ENCODE measurements at places on chromosomes 11 and 22.
A peak's percentile ranks its signal among the peaks of the same experiment; 100 is the strongest.

GRCh38 chr11:47360341-47360740 lies 7.8 kb upstream of the MYBPC3 start:
- no peak for DNase-seq

- DNase-seq = no peak
Observed at GRCh38 chr22:47351836-47352579, 589.6 kb downstream of the TBC1D22A start.

DNA sequence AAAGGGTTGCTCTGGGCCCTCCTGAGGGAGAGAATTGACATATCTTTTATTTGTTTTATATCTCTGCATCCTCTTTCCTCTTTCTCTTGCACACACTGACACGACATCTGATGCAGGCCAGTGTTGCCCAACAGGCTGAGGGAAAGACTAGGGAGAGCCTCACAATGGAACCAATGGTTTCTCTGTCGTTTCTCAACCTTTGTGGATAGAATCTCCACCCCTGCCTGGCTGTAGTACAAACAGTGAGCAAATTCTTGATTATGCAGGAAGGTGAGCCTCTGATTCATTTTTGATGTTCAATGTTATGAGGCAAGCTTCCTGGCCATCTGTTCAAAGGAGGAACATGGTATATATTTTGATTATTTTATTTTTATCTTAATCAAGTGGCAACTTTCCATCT lies 49.8 kb upstream of the PLET1 start:
- DNase-seq = no peak

- DNase-seq = no peak
Observed at GRCh38 chr11:91820709-91821108, 403.9 kb upstream of the FAT3 start.

DNA sequence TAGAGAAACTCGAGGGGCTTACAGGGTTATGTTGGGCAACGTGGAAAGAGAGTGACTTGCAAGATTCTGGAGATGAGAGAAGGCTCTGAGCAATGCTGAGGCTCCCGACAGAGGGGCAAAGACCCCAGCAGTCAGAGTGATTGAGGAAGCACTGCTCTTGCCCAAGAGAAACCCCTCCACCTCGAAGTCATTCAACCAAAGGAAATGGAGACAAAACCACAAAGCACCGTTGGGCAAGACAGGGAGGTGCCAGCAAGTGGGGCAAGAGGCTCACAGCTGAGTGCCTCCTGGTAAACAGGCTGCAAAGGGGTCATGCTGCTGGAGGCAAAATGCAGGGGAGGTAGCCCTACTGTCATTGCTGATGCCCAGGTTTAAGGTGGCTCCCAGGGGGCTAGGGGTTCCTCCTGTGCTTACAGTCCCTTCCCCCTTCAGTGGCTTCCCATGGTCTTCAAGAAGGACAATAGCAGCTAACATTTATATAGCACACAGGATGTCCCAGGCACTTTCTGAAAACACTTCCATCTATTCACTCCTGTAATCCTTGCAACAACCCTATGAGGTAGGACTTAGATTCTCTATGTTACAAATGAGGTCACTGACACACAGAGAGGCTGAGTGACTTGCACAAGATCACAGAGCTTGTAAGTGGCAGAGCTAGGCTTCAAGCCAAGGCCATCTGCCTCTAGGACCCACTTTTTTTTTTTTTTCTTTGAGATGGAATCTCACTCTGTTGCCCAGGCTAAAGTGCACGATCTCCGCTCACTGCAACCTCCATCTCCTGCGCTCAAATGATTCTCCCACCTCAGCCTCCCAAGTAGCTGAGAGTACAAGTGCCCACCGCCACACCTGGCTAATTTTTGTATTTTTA lies 18.1 kb upstream of the MYH9 start:
- peak; percentile 94 for DNase-seq

DNA sequence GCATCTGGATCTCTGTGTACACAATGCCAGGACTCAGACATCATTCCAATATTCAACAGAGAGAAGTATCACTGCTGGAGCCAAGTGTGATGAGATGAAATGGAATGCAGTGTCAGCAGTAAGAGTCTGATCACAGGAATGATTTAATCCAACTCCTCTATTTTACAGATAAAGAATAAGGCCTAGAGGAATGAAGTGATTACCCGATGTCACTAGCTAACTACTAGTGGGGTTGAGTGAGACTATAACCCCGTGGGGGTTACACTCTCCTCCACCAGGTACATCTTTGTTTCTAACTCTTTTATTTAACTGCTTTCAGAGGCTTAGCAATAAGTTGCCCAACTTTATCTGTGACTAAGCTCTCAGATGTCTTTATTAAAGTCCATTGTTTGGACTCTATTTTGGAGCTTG lies 94.2 kb upstream of the FAT3 start:
- no peak for DNase-seq

GRCh38 chr22:40367342-40367741 lies 3.1 kb upstream of the SGSM3 start:
- no peak for DNase-seq

DNA sequence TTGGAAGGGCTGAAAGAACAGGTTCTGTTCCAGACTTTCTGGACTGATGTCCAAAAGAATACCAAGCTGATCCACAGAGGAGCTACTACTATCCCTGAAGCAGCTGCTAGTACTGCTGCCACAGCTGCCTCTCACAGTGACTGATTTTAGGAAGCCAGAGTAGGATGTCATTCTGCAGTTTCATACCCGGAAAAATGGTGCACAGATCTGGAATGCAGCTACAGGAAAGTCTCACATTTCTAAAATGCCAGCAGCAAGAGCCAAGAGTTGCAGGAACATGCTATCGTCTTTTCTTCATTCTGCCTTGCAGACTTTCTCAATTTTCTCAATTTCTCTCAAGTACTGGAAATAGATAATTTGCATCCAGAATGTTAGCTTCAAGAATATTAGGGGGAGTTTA lies 19.4 kb upstream of the CCDC179 start:
- no peak for DNase-seq

- no peak for DNase-seq
Observed at GRCh38 chr11:59669611-59670009, 773 bp upstream of the PATL1 start.

DNA sequence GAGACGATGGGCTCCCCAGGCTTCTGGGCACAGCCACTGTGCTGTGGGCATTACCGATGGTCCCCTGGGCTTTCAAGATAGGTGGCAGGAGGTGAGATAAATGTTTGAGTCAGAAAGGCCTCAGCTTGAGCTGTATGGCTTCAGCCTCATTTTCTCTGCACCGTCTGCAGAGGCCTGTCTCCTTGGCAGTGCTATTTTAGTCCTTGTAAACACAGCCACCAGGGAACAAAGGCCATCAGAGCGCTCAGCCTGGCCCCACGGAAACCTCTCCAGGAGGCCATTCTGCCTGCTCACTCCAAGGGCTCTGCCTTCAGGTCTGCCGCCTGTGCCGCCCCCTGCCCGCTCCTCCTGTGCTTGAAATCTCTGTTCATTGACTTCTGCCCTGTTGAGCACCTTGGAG lies 1424.9 kb downstream of the TBC1D22A start:
- DNase-seq = no peak

- peak; percentile 55 for DNase-seq
Observed at GRCh38 chr11:13238879-13239514, 38.6 kb upstream of the BMAL1 start.

DNA sequence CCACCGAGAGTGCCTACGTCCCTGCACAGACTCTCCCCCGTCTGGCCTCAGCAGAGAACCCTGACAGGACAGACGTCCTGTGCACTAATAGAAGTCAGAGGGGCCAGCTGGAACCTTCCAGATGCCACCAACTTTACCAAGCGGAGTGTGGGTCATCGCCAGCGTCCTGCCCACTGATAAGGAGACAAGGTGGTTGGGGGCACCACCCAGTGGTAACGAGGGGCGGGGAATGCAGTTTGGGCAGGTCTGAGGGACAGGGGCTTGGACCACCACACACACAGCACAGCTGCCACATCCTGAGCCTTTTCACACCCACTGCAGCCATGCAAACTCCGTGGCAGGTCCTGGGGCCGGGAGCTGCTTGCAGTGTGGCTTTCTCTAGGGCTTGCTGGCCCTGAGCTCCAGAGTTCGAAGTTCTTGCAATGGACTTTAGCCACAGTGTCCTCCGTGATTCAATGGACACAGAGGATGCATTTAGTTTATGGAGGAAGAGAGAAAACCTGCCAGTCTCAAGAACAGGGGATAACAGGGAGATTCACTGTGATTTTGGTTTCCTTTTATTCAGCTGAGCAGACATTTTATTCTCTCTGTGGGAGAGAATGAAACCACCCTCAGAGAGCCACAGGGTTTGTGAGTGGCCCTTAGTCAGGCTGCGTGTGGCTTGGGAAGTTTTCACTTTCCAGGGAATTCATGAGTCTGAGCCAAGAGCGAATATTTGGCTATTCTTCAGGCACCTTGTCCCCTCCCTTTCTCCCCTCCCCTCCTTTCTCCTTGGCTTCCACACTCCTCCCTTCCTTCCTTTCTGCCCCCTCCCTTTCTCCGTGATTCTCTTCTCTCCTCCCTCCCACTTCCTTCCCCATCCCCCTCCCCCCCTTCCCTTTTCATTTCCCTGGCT lies 13.1 kb downstream of the MRGPRG start:
- no peak for DNase-seq

DNA sequence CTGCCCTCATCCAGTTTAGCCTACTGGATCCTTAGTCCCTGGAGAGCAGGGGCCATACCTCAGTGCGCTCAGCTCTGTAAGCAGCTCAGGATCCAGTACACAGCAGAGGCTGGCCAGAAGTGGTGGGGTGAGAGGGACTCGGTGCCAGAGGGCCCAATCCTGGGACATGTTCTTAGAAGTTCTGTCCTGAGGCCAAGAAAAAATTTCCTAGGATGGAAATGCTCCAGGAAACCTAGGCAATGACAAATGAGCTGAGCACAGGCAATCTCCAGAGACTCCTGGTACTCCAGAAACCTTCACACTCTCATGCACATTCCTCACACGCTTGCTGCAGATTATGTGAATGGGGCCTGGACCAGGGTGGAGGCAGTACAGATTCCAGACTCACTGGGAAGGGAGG lies 89.6 kb downstream of the SERGEF start:
- DNase-seq = no peak

DNA sequence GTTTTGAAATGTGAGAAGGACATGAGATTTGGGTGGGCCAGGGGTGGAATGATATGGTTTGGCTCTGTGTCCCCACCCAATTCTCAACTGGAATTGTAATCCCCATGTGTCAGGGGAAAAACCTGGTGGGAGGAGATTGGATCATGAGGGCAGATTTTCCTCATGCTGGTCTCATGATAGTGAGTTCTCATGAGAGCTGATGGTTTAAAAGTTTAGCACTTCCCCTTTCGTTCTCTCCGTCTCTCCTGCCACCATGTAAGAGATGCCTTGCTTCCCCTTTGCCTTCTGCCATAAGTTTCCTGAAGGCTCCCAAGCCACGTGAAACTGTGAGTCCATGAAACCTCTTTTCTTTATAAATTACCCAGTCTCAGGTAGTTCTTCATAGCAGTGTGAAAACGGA lies 113.5 kb downstream of the FCHSD2 start:
- peak; percentile 84 for DNase-seq

DNA sequence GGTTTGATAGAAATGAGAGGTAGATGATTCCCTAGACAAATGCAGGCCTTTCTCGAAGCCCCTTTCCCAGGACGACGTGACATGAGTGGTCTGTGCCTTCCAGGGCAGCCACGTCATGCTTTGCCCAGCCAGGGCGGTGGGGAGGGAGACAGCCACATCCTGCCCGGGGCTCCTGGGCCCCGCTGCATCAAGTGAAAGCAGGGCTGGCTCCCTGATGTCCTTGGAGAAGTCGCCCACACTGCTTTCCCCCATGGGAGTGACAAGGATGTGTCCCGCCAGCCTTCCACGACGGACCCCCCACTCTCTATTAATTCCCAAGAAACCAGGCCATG lies 13.2 kb downstream of the PPARA start:
- DNase-seq = no peak

DNA sequence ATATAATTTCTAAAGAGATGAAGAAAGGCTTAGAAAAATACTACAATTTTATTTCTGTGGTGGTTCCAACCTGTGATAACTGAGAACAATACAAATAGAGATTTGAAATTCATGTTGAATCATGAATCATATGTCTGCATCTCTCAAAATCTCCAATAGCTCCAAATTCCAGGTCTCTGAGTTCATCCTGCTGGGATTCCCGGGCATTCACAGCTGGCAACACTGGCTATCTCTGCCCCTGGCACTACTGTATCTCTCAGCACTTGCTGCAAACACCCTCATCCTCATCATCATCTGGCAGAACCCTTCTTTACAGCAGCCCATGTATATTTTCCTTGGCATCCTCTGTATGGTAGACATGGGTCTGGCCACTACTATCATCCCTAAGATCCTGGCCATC lies at the start of gene OR56B1:
TSS of gene OR56B1 (plus strand) at position 53 of the 400 bp plus-strand sequence. CDS start at position 122, 69 bp downstream.
- no peak for DNase-seq

GRCh38 chr22:23749841-23750301 lies 1.0 kb downstream of the ZNF70 start:
- DNase-seq = peak; percentile 54

- DNase-seq = no peak
Observed at GRCh38 chr11:44993971-44994704, 43.5 kb upstream of the TP53I11 start.

GRCh38 chr11:77661670-77662069 lies 24.1 kb upstream of the CLNS1A start:
- DNase-seq = no peak

DNA sequence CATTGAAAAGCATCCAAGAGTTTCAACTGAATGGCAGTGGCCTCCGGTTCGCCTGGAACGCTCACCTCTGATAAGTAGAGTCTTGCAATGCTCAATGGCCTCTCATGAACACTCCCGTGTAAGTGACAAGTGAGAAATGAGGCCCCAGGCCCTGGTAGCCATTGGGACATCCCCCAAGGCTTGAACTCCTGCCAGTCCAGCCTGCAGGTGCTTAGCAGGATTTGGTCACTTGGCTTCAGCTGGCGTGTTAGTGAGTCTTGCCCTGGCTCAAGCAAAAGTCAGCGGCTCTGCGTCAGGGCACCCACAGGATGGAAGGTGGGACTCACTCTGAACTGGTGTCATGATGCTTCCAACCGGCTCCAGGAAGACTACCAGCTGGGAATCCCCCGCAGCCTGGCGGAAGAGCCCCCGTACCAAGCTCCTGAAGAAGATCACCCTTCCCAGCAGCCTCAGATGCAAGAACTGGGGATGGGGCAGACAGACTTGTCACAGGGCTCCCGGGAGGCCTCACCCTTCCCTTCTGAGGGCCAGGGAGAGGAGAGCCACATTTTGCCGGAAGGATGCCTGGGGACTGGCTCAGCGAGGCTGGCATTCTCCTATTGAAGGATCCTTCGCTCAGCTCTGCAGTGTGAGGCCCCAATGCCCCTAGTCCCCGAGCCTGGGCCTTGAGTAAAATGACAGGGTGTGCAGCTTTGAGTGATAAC lies 19.3 kb downstream of the MB start:
- no peak for DNase-seq

- no peak for DNase-seq
Observed at GRCh38 chr11:35478471-35479091, 46.8 kb downstream of the PAMR1 start.

GRCh38 chr11:12089473-12089872 lies 20.9 kb upstream of the MICAL2 start:
- DNase-seq = no peak

GRCh38 chr11:128105950-128106349 lies 481.4 kb downstream of the ETS1 start:
- DNase-seq = no peak

DNA sequence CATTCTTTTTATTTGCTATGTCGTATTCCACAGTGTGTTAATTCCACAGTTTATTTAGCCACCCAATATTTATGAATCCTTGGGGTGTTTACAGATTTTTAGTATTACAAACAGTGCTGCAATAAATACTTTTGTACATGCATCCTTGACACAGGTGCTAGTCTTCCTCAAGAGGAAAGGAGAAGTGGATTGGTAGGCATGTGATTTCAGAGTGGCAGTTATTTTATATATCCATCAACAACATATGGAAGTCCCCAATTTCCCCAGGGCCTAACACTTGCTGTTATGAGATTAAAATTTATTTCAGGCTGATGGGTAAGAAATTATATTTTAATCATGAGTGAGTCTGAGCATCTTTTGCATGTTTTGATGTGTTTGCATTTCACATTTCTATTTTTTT lies 17.9 kb downstream of the TRIM44 start:
- DNase-seq = no peak

Data from Kasumi-1 (cell line).